ENCODE measurements at places on chromosomes 1 and 21. TPM values are rescaled to one million over a fixed set of nuclear protein-coding genes. Genes with fewer than 3 reads are reported as not detected.

DNA sequence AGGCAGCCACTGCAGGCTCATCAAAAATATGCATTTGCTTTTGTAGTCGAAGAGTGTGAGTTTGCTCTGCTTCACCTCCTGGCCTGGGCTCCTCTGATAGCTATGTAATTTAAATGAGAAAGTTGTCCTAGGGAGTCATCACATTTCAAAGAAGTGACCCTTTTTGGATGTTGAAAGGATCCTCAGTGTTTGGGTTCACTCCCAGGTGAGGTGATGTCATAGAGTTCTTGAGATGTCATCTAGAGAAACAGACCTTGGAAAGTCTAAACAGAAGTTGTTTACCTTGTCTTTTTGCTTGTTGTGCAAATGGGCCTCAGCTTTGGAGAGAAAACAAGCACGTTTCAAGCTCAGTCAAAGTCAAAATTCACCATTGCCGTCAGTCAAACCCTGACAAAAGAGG lies 92.0 kb upstream of the BARHL2 start:
- no peak for ATAC-seq

DNA sequence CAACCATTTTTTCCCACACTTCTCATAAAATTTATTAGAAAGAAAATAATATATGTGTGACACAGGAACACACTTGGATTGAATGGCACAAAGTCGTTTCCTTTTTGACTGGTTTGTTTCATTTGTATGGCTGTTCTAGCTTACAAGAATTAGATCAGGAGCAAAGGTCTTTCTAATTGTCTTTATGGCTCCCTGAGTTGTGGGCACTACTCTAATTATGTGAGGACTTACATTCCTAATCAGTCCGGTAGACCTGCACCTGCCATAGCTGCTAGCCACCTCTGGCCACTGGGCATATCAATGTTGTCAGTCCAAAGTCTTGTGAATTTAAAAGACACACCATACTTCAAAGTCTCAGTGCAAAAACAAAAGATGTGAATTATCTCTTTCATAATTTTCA lies 346.7 kb downstream of the NTNG1 start:
- no peak for ATAC-seq

Gene SLC37A1
- 3.7 TPM for total RNA-seq

GRCh38 chr1:199725002-199725565 lies 302.4 kb upstream of the NR5A2 start:
- no peak for ATAC-seq

- ATAC-seq, result no peak
Observed at GRCh38 chr21:15240848-15241247, 176.0 kb upstream of the NRIP1 start.

GRCh38 chr1:91676030-91676429 lies 175.4 kb downstream of the CDC7 start:
- ATAC-seq, result no peak

DNA sequence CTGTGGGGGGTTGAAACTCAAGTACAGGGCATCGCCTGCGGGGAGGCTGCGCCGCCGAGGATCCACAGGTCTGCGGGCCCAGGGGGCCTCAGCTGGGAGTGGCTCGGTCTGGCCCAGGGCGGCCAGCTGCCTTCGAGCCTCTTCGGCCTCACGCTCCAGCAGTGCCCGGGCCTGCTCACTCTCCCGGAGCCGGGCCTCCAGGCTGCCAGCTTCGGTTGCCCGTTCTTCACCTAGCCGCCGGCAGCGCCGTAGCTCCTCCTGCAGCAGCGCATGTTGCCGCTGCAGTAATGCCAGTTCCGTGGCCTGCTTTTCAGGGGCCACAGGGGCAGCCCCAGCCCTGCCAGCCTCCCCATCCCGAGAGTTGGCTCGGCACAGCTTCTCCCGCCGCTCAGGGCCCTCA lies 9.4 kb downstream of the RXFP4 start:
- ATAC-seq, result no peak

Gene BCAS2
- total RNA-seq, result 32.5 TPM

Gene SYCP1
- not detected for total RNA-seq

- ATAC-seq, result no peak
Observed at GRCh38 chr1:110161165-110161564, 10.9 kb downstream of the SLC6A17 start.

DNA sequence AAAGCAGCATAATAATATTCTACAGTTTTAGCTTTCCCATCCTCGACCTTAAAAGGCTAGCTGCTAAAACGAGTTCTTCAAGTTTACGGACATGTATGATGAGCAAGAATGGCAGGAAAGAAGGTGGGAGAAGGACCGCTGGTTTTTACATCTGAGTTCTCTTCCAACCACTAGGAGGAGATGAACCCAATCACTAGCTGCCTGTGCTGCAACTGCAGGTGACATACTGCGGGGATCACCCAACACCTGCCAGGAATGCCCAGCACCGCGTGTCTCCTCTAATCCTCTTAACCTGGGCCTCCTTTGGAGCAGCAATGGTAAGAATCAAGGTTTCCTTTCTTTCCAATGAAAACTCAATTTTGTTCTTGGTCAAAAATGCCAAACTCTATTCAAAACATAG lies 23.5 kb downstream of the TOR3A start:
- ATAC-seq, result no peak

Gene CATSPERE
- 1.2 TPM for total RNA-seq

DNA sequence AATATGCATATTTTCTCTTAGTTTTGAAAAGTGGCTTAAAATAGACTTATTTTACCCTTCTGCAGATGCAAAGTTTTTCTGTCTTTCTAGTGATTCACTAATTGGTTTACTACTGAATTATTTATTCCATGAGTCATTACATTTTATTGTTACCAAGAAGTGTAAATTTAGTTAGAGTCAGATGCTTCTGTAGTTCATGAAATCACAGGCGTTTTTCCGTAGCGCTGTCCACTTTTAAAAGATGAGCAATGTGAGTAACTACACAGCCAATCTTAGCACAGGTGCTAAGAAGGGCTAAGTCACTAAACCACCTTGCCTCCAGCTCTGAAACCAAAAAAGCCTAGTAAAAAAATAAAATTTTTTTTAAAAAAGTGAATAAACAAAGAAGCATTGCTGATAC lies 24.7 kb downstream of the RGS13 start:
- no peak for ATAC-seq

All from gastroesophageal sphincter (tissue), 4 donors.